Stimulated activated CD4-positive, alpha-beta T cell treated with anti-CD3 and anti-CD28 coated beads, Interleukin-2, amount 100 ng/mL, for 48 hours (primary cell): ENCODE measurements at places on chromosomes 11 and 22.

DNA sequence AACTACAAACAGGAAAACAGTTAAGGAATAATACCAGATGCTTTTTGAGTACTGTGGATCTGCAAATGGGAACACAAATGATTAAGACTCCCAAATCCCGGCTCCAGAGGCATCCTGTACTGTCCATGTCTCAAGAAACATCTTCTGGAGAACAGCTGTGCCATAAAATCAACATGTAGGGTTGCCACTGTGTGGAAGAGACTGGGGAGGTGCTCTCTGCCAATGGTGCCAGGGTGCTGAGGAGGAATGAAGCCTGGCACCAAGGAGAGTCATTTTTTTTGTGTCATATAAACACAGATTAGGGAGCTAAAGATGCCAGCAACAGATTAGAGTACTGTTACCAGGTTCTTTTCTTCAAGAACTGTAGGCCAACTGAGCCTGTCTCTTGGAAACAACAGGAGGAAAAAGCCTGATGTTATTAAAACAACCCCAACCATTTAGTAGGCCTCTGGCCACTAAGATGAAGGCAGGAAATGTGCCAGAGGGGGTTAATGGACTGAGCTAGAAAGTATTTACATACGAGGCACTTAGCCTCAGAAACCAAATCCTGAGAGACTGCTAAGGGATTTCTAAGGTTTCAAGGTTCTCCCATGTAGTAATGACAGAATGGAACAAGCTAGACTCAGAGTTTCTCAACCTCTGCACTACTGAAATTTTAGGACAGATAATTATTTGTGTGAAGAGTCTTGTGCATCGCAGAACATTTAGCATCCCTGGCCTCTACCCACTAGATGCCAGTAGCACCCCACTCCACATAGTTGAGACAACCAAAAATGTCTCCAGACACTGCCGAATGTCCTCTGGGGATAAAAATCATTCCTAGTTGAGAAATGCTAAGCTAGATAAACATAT, 54.6 kb upstream of the CHRM4 start:
- DNase-seq = no peak

DNA sequence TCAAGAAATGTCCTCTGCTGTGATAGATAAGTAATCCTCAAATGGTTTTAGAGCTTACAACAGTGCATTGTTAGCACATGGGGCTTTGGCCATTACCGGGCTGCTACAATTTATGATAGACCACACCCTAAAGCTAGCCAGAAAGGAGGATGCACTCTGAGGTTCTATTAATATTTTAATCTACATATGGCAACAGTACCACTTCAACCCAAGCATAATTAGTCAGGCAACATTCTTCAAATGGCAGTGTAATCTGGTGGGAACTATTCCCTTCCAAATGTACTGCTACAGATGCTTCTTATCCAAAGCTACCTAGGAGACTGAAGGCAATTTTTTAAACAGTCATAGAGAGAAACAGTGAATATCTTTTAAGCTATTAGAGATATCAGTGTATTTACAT, 697.6 kb downstream of the KCNA4 start:
- no peak for DNase-seq

DNA sequence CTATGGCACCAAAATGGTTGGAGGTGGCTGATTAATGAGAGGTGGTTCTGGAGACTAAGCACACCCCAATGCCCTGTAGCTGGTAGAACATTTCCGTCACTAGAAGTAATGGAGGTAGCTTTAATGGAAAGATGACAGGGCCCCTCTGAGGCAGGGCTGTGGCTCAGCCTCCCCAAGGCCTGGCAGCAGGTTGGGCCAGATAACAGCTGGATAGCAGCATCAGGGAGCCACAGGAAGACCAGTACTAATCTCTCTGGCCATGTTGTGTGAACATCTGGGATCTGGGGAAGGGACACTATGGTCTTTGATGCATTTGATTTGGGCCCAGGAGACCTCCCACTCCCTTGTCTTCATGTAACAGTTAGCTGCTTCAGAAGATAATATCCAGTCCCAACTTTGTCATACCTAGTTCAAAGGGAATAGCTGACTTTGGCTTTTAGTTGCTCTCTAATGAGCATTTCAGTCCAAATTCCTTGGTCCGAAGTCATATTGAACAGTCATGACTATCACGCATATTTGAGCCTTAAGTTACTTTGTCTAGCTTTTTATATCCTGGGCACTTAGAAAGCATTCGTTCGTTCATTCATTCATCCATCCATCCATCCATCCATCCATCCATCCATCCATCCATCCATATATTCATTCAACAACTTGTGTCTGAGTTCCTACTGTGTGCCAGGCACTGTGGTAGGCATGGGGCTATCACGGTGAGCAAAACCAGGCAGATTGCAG, 53.0 kb upstream of the LMO2 start:
- DNase-seq = no peak

- no peak for DNase-seq
These were observed 7.7 kb downstream of the RHBDD3 start for GRCh38 chr22:29260031-29260560.
